NCI-H748 treated with DMSO at 0.1 percent for 48 hours (cell line): ENCODE measurements at places on chromosomes 12 and 14.
A peak's percentile ranks its signal among the peaks of the same experiment; 100 is the strongest.

DNA sequence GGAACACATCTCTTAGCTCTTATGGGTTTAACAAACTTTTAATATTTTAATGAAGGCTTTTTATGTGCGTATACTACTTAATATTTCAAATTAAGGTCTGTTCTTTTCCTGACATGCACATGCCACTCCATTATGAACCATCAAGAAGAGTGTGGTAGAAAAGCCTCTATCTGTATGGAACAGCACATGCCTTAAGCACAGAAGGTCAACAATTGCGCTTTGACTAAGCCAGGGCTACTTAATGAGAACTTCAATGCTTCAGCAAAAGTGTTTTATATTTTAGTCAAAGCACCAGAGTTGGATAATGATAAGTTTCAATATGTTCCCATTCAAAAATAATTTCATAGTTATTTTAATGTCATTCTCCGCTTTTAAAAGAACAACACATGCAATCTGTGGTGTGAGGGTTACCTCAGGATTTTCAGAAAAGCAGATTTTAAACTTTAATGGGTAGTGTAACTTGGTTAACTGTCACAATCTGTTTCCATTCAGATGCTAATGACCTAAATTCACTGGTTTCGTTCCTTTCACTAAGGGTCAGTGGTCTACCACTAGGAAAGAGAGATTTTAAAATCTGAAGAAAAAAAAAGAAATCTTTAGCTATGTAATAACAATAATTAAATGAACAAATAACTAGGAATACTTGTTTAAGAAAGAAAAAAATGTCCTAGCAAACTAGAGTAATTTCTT lies 193.4 kb upstream of the NOVA1 start:
- no peak for DNase-seq

- DNase-seq = no peak
These were observed 7.6 kb upstream of the RTL1 start for GRCh38 chr14:100910888-100911664.

- DNase-seq = peak; percentile 24
These were observed 319.3 kb upstream of the NOVA1 start for GRCh38 chr14:26917086-26917485.

DNA sequence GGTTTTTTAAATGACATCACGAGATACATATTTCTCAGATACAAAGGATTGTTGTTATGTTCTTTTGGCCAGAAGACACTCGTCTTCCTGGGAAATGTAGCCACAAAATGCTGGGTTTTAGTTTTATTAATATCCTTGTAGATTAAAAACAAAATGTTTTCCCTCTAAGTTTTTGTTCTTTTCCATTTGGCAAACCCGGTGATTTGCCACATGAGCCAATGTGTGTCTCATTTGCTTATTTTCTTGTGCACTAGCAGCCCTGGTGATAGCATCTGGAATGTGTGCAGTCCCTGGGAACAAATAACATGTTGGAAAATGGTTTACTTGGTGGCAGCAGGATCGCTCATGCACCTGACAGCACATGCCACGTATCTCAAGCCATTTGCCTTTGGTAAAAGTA lies 61.0 kb downstream of the HMGA2 start:
- DNase-seq = no peak

GRCh38 chr12:112875608-112876007 lies 31.2 kb upstream of the OAS1 start:
- DNase-seq = no peak

DNA sequence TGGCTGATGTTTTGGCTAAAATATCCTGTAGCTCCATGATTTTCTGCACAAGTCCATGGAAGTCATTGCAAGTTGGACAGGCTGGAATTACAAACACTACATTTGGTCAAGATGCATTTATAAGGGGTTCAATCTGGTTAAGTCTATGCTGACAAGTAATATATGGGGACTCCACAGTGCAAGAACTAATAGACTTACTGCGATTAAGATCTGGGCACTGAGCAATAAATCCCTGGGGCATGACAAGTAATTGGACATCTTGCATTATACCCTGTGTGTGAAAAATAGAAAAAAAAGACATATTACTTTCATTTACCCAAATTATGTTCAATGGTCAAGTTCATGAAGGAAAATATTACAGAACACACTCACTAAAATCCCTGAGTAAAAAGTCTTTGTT lies 99.1 kb downstream of the NELL2 start:
- DNase-seq = no peak

GRCh38 chr12:124956571-124956970 lies 32.4 kb downstream of the DHX37 start:
- DNase-seq = no peak

DNA sequence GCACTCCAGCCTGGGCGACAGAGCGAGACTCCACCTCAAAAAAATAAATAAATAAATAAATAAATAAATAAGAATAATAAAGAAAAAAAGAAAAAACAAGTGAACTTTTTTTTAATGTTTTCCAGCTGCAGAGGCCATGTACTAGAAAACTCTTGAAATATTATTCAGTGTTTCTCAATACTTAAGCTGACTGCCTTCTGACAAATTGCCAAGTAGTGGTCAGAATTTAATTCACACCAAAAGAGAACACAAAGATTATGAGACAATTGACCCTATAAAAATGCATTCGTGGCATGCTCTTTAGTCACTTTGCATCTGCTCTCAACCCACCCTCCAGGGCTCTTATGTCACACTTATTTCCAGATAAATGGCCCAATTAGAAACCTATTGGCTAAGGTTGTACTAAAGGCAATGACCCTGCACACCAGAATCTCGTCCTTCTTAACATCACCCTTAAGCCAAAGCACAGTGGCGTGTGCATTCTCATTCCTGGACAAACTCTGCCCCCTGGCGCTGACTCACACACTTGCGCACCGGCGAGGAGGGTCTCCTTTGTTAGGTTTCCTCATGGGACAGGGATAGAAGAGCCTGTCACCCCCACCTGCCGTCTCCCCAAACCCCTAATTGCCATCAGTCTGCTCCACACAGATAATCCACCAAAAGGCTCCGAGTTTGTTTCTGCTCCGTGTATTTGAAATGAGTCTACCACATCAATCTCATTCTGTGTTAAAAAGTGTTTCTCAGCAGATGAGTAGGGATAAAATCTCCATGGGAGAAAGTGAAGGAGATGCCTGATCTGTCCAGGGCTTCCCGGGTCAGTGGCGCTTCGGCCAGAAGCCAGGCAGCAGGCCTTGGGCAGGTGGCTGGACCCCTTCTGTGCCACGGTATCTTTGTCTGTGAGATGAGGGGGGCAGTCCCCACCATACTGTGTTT lies 73.1 kb upstream of the CEP83 start:
- peak; percentile 73 for DNase-seq

DNA sequence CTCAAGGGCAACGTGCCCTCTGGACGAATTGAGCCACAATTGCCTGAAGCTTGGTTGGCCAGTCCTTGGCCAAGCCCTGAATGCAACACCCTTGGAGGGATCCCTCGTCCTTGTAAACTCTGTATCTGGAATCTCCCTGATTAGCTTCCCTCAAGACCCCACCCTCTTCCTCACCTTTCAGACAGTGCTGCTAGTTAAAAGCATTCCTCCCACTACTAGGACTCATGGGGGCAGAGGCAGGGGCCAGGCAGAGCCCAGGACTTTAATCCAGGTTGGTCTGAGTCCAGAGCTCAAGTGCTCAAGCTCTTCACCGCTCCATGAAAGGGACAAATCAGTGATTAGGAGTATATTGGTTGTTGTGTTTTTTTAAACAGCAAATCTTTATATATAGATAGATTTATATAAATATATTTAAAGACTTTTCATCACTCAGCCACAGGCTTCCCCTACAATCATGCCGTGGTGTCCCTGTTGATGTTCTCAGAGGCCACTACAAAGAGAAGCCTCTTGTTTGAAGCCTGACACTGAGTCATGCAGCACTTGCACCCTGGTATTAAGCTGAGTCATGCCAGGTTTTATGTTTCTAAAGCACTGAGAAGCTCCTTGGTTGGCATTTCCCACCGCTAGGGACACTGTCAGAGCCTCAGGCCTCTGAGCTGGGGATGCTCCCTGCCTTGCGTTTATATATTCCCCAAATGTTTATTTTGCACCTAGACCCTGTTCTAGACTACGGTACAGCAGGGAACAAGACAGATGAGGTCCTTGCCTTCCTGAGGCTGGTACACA lies 53.8 kb upstream of the GSC start:
- DNase-seq = no peak

- DNase-seq = no peak
These were observed 16.3 kb upstream of the CD9 start for GRCh38 chr12:6183689-6184428.

DNA sequence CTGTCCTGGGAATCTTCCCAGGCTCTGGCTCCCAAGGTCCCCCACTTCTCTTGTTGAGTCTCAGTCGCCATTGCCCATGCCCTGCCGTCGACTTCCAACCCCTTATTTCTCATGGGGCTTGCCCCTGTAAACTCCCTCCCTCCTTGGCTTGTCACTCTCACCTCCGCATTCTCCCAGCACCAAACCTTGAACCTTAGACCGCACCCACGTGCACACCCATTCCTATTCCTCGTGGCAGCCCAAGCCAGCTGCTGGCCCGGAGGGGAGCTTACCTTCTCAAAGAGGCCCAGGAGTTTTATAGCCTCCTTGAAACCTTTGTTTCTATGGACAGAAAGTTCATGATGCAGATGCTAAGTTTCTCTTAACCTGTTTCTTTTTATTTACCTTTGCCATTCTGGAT lies 4.6 kb downstream of the JDP2 start:
- DNase-seq = no peak

DNA sequence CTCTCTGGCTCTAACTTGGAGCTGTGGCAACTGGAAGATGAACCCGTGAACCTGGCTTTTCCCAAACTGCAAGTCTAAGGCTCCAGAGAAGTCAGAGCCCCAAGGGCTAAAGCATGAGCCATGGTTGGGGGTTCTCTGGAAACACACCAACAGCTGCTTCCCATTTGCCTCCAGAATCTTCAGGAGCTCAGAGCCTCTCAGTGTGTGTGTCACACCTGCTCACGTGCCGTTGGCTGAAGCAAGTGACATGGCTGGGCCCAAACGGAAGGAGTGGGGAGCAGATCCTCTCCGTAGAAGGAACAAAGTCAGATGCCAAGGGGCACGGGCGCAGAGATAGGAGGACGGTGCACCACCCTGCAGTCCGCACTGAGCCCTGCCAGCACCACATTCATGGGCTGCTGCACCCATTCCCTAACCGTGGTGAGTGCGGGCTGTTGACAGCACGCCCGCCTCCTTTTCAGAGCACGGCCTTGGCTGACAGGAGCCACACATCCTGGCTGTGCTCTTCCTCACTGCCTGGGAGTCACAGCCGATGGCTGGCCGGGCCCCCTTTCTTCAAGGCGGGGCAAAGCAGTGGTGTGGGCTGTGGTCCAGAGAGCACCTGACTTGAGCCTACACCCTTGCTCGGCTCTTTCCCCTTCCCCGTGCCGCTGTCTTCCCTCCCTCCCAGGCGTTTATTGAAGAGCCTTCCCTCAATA lies 16.6 kb upstream of the TRAF3 start:
- DNase-seq = no peak

DNA sequence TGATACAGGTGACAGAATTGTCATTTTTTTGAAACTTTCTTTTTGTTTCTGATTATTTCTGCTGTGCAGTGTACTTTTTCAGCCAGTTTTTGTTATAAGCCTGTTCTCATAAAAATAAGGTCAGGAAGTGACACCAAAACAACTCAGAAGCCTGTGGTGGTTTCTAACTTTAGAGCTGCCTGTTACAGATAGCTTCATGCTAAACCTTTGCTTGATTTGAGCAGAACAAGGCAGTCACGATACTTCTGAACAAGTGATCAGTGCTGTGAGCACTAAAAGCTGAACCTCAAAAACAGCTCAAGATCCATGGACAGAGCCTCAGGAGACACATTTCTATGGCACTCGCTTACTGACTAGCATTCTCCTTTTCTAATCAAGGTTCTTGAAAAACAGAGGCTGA lies 82.0 kb downstream of the PRKCH start:
- DNase-seq = no peak

GRCh38 chr12:122596838-122597237 lies 69.8 kb downstream of the KNTC1 start:
- DNase-seq = no peak

DNA sequence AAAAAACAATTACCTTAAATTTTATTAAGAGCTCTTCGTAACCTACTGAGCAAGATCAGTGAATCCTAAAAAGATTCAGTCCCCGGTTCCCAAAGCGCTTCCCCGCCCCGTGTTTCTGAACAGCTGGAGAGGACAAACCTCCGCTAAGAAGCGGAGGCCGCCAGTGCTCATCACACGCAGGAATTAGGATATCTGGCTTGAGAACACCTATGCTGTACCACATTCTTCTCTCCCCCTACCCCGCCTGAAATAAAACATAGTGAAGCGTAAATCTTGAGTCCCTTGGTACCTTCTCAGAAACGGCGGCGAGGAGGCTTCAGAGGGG lies 774 bp upstream of the WDR20 start:
- DNase-seq = no peak

DNA sequence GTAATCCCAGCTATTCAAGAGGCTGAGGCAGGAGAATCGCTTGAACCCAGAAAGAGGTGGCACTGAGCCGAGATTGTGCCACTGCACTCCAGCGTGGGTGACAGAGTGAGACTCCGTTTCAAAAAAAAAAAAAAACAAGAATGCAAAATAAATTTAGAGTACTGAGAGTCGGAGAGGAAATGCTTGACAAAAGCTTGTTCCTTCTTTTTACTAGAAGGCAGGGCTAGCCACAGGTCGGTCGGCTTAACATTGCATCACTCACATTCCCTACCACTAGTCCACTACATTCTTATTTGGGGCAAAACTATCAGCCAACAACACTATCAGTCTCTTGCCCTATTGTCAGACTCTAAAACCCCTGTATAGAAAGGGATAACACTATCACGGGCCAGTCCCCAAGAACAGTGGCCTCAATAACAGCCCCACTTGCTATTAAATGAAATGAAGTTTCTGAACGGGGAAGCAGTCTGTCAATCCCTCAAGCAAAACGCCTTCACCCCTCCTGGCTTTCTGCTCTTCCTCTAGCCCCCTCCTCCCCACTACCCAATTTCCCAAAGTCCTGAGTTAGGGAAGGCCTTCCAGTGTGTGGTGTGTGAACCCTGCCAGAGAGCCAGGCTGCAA lies 1.0 kb downstream of the RNF41 start:
- DNase-seq = no peak

DNA sequence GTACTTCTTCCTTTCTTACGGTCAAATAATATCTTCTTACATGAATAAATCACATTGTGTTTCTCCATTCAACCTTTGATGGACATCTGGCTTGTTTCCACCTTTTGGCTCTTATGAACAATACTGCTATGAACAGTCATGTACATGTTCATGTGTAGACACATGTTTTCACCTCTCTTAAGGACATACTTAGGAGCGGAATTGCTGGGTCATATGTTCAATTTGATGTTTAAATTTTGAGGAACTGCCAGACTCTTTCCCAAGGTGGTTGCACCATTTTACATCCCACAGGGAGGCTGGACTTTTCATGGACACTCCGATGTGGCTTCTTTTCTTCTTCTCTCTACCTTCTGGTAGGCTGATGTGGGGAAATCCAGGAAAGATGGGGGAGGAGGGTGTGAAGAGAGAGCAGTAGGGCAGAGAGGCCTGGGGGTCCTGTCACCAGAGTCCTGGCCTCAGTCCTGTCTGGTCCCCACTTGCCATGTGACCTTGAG lies 16.8 kb downstream of the LGMN start:
- DNase-seq = no peak
